ENCODE measurements at places on chromosomes 12 and 14. TPM values are rescaled to one million over a fixed set of nuclear protein-coding genes. Genes with fewer than 3 reads are reported as not detected.

CLEC4E gene
- 2.0 TPM for total RNA-seq

DPPA3 gene
- not detected for total RNA-seq

GRCh38 chr14:68626386-68626785 is 166.5 kb downstream of the ZFP36L1 start:
- DNase-seq = no peak

SPTB gene
- total RNA-seq = 3.3 TPM

DNA sequence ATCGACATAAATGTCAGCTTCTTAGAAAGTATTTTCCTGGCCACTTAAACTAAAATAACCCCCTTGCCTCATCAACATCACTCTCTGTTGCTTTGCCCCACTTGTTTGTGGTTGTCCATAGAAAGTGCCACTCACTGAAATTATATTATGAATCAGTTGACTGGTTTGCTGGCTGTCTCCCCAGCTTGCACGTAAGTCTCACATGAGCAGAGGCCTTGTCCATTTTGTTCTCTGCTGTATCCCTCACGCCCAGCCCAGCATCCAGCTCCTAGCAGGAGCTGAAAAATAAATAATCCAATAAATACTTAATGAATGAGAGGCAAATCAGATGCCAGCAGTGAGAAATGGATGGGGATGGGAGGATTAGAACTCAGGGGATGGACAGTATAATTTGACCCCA is 159.3 kb downstream of the KSR2 start:
- DNase-seq = no peak

DNA sequence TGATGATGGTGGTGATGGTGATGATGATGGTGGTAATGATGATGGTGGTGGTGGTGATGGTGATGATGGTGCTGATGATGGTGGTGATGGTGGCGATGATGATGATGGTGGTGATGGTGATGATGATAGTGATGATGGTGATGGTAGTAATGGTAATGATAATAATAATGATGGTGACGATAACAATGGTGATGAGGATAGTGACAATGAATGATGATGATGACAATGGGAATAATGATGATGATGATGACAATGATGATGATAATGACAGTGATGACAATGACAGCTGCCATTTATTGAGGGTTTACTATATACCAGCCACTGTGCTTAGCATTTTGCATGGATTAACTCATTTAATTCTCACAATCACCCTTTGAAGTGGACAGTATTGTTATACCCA is 94.6 kb downstream of the SRRM4 start:
- no peak for DNase-seq

SLCO1B1 gene
- not detected for total RNA-seq

DNA sequence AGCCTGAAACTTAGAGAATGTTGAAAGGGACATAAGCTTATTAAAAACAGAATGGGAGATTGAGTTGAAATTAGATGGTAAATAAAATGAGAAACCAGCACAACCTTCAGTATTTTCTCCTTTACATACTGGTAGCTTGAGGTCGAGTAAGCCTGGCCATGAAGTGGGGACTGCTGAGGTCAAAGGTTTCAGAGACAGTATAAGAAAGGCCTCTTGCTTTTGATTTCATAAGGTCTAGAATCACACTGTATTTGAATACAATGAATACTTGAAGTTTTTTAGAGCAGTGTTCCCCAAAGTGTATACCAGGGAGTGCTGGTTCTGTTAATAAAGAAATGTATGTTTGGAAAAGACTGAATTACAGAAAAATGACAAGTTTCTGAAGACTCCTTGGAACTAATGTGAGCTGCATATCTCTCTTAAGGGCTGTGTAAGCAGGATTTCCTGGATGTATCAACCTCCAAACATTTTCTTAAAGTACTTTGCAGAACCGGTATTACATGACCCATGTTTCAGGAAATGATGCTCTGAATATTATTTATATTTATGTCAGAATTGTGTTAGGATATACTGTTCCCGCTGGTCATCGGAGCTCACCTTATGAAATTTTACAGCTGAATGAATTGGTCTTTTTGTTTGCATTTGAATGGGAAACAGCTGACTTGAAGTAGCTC is 85.0 kb downstream of the AKAP6 start:
- DNase-seq = no peak

BCDIN3D gene
- total RNA-seq = 2.5 TPM

NEK9 gene
- 86.2 TPM for total RNA-seq

DNA sequence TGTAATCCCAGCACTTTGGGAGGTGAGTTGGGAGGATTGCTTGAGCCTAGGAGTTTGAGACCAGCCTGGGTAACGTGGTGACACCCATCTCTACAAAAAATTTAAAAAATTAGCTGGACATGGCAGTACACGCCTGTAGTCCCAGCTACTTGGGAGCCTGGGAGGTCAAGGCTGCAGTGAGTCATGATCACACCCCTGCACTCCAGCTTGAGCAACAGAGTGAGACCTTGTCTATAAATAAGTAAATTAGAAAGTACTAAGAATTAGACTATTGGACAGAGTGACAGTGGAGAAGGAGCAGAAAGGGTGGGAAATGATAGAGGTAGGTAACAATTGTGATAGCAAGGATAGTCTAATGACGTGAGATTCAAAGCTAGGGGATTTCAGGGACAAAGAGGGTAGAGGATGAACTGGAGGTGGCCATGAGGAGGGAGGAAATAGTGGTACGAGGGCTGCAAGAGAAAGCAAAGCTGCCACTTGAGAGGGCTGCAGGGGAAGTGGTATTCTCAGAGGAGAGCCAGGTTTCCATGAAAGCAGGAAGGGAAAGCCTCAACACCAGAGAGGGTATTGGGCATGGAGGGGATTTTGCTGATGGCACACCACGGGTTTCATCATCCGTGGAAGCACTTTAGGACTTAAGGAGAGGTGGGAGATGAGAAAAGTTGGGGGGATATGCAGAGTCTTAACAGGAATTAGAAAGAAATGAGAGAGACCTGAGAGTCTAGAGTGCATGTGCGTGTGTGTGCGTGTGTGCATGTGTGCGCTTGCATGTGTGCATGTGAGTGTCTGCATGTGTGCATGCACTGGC is 85.6 kb downstream of the SYNE2 start:
- no peak for DNase-seq

DNA sequence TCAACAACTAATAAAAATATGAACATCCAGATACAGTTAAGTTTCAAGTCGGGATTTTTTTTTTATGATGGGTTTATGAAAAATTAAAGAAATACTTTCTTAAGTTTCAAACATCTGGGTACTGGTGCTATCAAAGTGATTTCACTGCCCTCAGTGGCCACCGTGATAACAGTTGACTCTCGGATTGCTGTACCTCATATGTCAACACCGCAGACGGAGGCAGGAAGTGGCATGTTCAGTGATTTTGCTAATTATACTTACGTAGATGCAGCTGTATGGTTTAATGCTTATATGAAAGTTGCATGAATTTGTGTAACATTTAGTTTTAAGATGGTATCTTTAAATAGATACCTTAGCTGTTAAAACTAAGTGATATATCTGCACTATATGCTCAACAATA is 20.8 kb upstream of the FBLN5 start:
- no peak for DNase-seq

DNA sequence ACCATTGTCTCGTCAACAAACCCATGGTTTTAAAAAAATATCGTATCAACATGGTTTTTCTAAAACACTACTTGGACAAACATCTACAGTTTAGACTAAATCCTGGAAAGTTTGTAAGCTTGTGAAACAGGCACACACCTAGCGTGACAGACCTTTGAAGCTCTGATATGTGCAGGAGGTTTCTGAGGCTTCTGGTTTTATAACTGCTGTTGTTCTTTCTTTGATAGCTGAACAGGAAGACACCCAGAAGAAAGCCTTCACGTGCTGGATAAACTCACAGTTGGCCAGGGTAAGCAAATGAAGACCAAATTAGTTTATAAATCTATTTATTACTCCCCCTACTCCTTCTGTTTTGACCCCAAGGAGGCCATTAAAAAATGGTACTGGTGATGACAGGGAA is 87.6 kb downstream of the SYNE2 start:
- DNase-seq = no peak

DNA sequence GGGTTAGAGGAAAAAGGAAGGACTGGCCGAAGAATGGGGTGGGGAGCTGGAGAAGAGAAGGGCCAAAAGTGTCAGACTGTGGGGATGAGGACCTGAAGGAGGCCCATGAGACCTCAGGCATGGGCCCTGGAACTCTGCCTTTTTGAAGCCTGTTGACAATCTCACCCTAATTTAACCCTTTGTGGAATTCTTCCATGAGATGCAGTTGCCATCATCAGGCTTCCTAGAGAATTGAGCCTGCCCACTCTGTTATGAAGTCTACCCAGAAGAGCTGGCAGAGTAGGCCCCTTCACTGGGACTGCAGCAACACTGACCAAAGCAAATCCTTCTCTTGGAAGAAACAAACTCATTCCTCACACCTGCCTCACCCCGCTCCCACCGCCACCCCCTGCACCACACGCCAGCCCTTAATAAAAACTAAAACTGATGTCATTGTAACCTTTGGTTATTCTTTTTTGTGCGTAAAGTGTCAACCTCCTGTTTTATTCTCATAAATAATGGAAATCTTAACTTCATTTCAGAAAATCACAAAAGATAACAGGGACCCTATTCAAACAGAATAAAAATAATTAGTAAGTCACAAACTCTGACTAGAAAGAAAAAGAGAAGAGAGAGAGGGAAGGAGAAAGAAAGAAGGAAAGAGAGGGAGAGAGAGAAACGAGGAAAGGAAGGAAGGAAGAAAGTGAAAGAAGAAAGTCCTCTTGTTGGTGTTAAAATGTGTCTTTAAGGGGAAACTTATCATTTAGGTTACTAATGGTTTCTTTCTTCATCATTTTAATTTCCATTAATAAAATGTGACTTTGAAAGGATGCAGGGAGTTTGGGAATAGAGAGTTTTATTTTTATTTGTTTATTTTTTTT is 61.3 kb downstream of the CRADD start:
- no peak for DNase-seq

DNA sequence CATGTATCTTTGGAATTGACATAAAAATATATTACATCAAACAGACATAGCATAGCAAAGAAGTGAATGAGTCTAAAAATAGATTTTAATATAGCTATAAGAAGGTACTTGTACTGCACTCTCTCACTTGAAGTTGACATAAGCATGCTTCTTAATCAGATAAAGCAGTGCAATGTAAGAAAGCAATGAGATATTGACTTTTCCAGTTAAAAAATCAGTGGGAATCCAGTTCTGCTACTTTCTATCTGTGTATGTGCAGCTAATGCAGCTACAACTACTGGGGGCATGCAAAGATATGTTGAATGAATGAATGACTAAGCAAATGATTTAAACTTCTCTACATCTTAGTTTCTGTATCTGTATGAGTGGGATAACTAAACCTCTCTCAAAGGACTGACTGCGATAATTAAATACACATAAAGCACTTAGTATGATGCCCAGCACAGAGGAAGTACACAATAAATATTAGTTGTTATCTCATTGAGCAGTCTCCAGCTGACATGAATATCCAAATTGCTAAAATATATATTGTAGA is 10.3 kb downstream of the WASHC3 start:
- DNase-seq = no peak

GRCh38 chr14:56580221-56580711 is 668 bp downstream of the TMEM260 start:
- no peak for DNase-seq

CACNA2D4 gene
- total RNA-seq = 5.9 TPM

- DNase-seq = no peak
Measured at GRCh38 chr12:114820796-114821195, 136.8 kb upstream of the TBX3 start.

GDF3 gene
- not detected for total RNA-seq
